Activated T-cell treated with anti-CD3 and anti-CD28 coated beads for 4 hours (primary cell): ENCODE measurements at places on chromosomes 11 and 22.

GRCh38 chr11:114135737-114136151 lies 76.2 kb downstream of the ZBTB16 start:
- no peak for DNase-seq

- DNase-seq: no peak
Measured at GRCh38 chr11:127972816-127973215, 614.5 kb downstream of the ETS1 start.

GRCh38 chr11:15575409-15575808 lies 460.7 kb downstream of the INSC start:
- DNase-seq: no peak

GRCh38 chr11:118602331-118602730 lies 5.1 kb upstream of the PHLDB1 start:
- DNase-seq: no peak

- no peak for DNase-seq
Measured at GRCh38 chr22:17968126-17968525, 56.2 kb downstream of the MICAL3 start.

DNA sequence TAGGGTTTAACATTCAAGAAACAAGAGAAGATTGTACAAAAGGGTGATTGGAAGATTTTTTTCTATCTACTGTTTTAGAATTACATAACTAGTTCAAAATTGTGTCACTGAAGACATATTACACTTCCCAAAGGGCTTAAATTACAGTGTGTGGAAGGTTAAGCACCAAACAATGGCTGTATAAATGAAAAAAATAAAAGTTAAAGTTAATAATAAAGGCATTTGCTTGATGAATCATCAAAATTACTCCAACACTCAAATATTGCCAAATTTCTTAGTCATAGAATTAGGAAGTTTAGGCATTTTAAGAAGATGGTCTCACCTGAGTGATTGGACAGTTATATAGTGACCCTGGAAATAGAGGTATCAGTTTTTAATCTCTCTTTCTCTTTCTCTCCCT lies 227.6 kb upstream of the CARD18 start:
- DNase-seq: no peak

DNA sequence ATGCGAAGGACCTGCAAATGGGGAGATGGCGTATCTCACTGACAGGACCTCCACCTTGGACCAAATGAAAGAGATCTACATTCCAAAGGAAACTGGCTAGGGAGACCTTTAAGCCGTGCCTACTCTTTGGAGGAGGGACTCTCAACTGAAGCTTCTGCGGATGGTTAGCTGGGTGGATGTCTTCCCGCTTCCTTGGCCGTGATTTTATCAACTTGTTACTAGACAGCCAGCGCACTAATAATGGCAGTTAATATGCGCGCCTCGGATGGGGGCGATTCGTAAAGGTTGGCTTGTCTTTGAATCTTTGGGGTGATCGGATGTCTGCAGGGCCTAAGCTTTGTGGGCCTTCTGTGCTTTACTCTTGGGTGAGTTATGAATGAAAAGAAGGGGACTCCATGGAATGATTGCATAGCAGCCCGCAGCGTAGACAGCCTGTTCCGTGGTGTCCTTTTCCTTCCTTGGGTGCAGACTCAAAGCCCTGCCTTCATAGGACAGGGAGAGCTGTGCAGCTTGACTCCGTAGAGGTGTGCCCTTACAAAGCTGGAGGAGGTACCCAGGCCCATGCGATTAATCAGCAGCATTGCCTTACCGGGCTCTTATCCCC lies 1.5 kb downstream of the ZNRF3 start:
- DNase-seq: no peak

- DNase-seq: peak; percentile 20
Measured at GRCh38 chr22:30444632-30445437, 19.3 kb downstream of the MTFP1 start.

DNA sequence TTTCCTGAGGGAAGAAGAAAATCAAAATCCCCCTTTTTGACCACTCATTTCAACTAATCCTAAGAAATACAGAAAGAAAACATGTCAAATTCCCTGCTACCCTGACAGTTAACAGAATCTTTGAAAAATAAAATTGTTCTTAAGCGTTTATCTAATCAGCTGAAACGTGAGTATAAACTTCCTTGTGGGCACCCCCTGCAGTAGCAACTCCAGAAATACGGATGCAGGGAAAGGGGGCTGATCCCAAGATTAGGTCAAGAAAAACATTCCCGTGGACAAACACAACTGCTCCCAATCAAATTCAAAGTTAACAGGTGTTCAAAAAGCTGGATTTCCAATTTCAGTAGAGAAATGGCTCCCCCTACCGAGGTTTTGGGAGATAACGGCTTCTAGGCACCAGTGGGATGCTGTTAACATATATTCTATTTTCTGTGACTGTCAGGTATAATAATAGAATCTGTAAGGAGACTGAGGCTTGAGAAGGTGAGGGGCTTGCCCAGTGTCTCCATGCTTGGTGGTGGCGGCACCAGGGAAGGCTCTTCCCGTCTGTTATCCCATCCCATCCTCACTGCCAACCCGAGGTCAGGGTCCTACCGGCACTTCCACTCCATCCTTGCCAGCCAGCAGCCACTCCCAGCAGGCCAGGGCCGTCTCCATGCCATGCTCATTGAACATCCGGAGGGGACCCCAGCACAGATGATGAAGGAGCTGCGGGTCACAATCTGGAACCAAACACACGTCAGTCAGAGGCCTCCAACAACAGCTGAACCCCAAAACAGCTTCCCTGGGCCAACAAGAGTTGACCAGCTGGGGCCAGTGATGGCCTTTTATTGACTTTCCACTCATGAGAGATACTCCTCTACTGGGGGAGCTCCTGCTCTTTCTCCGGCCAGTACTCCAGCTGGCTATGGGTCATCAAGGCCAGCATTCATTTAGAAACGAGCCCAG lies 32.0 kb upstream of the SERPIND1 start:
- peak; percentile 36 for DNase-seq

DNA sequence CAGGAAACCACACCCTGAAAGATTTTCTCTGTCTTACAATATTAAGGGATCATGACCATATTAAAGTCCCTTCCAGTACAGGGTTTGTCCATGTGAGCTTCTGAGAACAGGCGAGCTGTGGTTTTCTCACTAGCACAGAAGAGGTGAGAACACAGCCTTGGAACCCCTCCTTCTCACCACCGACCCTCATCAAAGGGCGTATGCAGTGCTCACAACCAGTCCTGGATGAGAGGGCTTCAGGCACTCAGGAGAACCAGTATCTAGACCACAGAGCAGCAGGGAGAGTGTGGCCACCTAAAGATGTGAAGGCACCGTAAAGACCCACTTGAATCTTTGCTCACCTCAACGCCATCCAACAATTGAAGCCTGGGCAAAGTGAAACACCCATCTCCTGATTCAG lies 397.0 kb downstream of the ETS1 start:
- DNase-seq: no peak

GRCh38 chr11:112625814-112626213 lies 335.4 kb upstream of the NCAM1 start:
- no peak for DNase-seq

GRCh38 chr22:19709063-19709769 lies 5.1 kb upstream of the SEPTIN5 start:
- no peak for DNase-seq

DNA sequence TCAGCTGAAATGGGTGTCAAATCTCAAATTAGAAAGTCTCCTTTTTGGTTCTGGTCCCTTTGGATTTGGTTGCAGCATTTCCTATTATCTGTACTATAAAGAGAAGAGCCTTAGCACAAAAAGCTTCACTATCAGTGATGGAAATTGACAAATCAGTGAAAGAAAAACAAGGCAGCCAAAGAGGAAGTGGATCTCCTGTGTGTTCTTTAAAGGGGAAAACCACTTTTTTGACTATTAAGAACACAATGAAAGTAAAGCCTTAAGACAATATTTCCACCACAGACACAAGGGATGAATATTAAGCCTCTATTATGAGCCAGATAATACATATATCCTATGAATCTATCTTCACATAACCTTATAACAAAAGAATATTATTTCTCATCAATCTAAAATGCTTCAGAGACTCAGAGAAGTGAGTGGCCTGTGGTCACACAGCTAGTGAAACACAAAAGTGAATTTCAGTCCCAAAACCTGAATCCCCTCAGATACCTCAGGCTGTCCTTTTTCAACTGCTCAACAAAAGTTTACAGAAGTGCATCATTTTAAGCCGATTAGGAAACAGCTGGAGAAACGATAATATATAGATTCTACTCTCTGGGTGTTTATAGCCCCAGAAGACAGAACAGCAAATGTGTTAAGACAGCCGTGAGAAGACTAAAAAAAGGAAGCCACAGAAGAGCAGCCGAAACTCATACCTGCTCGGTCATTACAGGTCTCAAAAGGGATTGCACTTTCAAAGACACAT lies 24.4 kb upstream of the FSHB start:
- no peak for DNase-seq

DNA sequence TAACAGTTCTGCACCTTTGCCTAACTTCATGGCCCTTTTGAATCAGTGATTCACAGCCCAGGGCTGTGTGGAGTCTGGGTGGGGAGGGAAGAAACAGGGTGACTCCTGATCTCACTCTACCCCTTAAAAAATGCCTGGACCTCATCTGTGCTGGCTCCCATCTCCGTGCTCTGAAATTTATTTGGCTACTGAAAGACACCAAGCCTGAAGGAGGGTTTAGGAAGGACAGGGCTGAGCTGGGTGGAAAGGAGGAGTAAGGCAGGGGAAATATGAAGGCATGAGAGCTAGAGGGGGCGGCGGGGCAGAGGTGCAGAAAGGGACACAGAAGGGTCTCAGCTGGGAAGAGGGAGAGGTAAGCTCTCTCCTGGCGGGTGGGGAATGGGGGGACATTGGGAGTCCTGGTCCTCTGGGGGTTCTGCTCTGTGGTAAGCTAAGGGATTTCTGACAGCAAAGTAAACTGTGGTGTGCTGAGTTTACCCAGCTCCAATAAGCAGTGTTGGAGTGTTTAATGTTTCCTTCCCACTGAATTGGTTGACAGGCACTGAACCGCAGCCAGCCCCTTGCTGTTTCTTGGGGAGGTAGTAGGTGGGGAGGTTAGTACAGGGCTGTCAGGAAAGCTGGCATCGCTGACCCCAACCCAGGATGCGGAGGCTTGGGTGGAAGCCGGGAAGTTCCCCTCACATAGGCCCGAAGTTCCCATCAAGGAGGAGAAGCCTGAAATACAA lies 71.1 kb downstream of the RPUSD4 start:
- DNase-seq: no peak

GRCh38 chr11:132111838-132112237 lies 741.4 kb downstream of the NTM start:
- DNase-seq: no peak

DNA sequence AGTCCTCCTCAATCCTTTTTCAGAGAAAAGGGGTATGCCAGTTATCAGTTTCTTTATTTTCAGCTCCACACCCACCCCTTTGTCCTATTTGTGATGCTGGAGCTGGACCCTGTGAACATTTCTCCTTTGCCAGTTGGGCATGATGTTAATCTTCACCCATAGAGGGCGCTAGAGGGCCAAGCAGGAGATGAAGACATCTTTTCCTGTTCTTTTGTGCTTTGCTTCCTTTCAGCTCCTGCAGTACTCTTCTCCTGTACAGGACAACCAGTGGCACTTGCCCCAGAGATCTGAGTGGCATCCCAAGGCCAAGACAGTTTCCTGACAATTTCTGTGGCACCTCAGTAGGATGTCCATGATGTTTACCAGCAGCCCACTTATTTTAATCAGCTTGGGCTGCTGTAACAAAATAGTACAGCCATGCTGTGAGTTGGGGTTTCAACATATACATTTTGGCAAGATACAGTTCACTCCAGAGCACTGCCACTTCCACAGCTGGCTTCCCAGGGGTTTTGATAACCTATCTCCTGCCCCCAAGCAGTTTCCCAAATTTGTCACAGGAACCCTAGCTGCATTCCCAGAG lies 4.6 kb downstream of the SAA2 start:
- DNase-seq: peak; percentile 35

GRCh38 chr11:69721745-69722144 lies 17.9 kb upstream of the FGF19 start:
- no peak for DNase-seq
